ENCODE measurements at places on chromosomes 7 and 10. TPM values are rescaled to one million over a fixed set of nuclear protein-coding genes. Genes with fewer than 3 reads are reported as not detected.

The APBB1IP gene
- 11.0 TPM for total RNA-seq

The SUN3 gene
- total RNA-seq = not detected

The PTPRZ1 gene
- total RNA-seq = 2.2 TPM

The SKIDA1 gene
- total RNA-seq = 1.4 TPM

The CDNF gene
- total RNA-seq = 1.9 TPM

The ETV1 gene
- total RNA-seq = 6.5 TPM

The LAMB1 gene
- total RNA-seq = 196 TPM

The ASB10 gene
- total RNA-seq = not detected

The STOX1 gene
- total RNA-seq = 0.39 TPM

The ADAMTS14 gene
- total RNA-seq = 2.4 TPM

The DENND2A gene
- total RNA-seq = 5.9 TPM

The CLDN4 gene
- 0.84 TPM for total RNA-seq
